Activated naive CD8-positive, alpha-beta T cell treated with anti-CD3 and anti-CD28 coated beads, Interleukin-2, amount 10 ng/mL, durations not matched to agents 7 days and 5 days (primary cell): ENCODE measurements at places on chromosomes 3 and 15. TPM values are rescaled to one million over a fixed set of nuclear protein-coding genes. Genes with fewer than 3 reads are reported as not detected.

DNA sequence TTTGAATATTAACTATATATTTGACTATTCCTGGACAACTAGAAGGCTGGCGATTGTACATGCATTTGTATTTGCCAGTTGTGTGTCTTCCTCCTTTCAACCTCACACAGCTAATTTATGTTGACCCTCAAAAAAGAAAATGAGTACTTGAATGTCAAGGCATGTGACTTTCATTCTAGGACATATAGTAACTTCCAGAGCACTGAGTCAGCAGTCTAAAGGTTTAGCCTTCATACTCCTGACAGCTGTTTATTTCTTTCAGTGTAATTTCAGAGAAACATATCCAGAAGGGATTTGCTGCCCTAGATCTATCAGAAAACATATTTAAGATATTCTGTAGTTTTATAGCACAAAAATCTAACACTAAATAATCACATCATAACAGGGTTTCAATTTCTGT lies 74.6 kb upstream of the GOLGA8J start:
- no peak for DNase-seq

GRCh38 chr3:154061001-154061370 lies 60.2 kb upstream of the ARHGEF26 start:
- no peak for DNase-seq

DNA sequence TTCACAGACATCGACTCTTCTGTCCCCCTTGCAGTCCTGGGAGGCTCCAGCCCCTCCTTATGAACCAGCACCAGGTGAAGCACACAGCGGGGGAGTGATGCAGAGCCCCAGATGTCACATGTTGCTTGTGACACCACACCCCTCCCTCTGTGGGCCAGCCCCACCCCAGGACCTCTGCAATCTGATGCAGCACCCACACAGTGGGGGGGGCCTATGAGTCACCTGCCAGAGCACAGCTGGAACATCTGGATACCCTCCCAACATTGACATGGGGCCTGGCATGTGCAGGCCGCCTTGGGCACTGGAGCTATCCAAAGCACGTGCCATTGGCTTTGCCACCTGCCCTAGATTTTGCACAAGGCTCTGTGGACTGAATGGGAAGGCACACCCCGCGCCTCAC lies 70.5 kb downstream of the FEM1B start:
- DNase-seq = no peak

- DNase-seq = no peak
These were observed 50.4 kb upstream of the PXYLP1 start for GRCh38 chr3:141181196-141181595.

DNA sequence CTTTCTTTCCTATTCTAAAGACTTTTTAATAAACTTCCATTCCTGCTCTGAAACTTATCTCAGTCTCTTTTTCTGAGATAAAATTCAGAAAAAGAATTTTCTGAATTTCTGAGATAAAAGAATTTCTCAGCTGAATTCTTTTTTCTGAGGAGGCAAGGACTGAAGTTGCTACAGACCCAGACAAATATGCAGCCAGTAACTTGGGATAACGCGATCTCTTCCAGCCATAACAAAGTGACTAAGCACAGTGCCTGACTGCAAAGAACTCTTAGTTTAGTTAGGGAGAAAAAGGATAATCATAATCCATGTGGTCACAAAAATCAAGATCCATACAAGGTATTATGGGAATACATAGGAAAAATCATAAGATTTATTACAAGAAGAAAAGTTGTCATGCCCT lies 222.0 kb upstream of the GAP43 start:
- no peak for DNase-seq

The BAHD1 gene
- 29.6 TPM for total RNA-seq

- no peak for DNase-seq
These were observed 435.1 kb downstream of the LPP start for GRCh38 chr3:188589071-188589470.

The ANKUB1 gene
- total RNA-seq = not detected

- no peak for DNase-seq
These were observed 136.2 kb upstream of the ICE2 start for GRCh38 chr15:60614862-60615771.

The ZNF501 gene
- total RNA-seq = 4.3 TPM

GRCh38 chr3:58899159-58899952 lies 150.5 kb downstream of the CFAP20DC start:
- DNase-seq = no peak

DNA sequence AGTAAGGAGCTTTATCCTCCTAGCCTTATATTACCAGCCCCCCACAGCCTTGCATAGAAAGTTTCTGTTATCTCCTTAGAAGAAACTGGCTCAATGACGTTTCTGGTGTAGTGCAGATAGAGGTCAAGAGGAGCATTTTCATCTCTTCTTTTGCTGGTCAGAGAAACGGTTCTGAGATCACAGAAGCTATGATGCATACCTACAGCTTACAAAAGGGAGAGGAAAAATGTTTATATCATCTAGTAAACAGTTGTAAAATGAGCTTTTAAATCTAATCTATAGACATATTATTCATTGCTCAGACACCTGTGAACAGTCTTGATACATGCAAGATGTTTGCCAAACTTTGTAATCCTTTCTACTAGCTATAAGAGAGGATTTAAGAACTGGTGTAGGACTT lies 68.0 kb downstream of the GMPS start:
- DNase-seq = no peak

DNA sequence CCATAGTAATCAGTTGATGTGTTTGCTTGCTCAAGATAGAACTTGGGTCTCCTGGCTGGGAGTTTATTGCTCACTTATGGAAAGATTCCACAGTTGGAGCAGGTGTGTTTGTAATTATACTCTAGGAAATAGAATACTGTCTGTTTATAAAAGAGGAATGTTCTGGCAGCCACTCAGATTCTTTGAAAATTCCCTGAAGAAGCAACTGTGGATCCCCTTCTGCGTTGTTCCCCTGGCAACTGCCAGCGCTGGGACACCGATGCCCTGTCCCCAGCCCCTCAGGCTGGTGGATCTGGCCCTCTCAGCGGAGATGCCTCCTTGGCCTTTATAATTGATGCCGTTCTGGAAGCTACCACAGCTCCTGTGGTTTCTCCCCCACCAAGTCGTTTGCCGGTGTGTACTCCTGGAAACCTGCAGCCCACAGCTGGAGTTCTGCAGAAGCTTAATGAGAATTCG lies 225.9 kb downstream of the ITPR1 start:
- no peak for DNase-seq

The ST8SIA2 gene
- not detected for total RNA-seq

GRCh38 chr3:118943597-118943996 lies 91.0 kb downstream of the IGSF11 start:
- no peak for DNase-seq

- DNase-seq = no peak
These were observed 41.0 kb downstream of the GOLGA6A start for GRCh38 chr15:74041311-74041756.

- no peak for DNase-seq
These were observed 10.7 kb upstream of the DHX36 start for GRCh38 chr3:154334973-154335420.

DNA sequence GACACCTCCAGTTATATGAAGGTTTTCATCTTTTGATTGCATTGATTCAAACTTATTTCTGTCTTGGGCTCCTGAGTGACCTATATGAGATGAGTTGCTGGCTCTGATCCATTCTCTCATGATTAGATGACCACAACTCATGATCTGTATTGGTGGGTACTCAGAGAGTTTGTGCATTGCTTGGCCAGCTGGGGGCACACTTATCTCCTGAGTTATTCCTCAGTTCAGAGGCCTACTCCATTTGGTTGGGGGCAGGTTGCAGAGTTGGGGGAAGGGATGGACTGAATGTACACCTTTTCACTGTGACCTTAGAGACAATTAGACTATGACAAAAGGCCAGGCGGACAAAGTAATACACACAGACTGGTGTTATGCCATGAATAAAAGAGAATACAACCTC lies 166.2 kb upstream of the SEMA6D start:
- no peak for DNase-seq

The GPR27 gene
- total RNA-seq = 0.28 TPM

DNA sequence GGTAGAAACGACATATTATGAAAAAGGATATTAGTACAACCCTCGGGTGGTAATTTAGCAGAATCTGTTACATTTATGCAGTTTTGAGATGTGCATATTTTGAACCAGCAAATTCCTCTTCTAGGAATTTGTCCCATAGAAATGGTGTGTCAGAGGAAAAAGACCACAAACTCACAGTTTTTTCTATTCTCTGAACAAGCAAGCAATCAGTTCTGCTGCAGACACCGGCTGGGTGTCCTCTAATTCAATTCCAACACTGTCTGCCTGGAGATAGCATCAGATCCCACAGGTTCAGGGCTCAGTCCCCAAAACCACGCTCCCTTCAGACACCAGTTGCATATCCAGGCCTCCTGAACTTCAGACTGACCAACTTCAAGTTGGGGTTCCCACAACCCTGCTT lies 36.4 kb downstream of the APH1B start:
- DNase-seq = no peak

DNA sequence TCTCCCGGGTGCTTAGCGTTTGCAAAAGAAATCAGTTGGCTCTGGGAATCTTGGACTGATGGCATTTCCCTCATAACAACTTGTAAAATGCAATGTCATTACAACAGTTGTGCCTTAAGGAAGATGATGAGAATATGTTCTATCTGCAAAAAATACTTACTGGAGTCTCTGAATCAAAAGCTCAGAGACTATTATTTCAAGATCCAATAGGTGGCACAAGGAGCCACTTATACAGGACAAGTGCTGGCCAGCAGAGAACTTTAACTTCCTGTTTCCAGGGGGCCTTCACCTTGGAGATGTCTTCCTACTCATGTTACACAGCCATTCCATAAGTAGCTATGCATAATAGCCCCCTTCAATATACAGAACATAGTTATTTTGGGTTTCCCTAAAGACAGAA lies 8.9 kb upstream of the RPS27L start:
- no peak for DNase-seq

DNA sequence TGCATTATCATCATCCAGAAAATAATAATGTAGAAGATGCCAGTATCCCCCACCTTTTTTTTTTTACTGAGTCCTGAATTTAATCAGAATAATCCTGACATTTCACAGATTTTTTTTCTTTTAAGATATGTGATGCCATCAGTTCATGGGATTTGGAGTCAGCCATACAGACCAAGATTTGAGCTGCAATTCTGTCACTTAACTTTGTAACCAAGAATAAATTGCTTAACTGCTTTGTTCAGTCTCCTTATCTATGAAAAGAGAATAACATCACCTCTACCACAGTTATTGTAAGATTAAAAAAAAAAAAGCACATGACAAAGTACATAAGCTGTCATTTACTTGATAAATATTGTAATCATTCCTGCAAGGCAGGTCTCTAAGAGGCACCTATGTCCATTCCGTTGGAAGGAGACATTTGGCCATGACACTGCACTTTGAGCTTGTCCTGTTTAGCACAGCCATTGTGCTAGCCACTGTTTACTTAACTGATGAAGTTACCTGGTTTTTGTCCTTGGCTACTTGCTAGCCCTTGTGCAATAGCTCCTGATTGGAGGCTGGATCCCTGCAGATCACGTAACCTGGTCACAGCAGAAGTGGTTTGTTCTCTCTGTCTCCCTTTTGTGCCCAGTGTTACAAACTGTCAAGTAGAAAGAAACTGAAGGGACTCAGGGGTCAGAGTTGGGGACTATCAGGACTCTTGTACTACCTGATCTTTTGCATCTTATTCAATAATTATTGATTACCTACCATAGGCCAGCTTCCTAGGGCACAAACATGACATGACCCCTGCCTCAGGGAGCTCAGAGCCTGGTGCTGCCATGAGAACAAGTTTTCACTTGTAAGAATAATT lies 306.0 kb downstream of the WDR72 start:
- no peak for DNase-seq

GRCh38 chr15:67033571-67034044 lies 31.8 kb upstream of the SMAD3 start:
- peak; percentile 46 for DNase-seq

The ZSCAN2 gene
- total RNA-seq = 9.6 TPM

The C3orf22 gene
- total RNA-seq = not detected
